ENCODE measurements at places on chromosomes 2 and 18.

- no peak for DNase-seq
Measured at GRCh38 chr2:222663479-222663878, 7.6 kb upstream of the FARSB start.

- no peak for DNase-seq
Measured at GRCh38 chr2:47039913-47040562, 115.1 kb downstream of the STPG4 start.

DNA sequence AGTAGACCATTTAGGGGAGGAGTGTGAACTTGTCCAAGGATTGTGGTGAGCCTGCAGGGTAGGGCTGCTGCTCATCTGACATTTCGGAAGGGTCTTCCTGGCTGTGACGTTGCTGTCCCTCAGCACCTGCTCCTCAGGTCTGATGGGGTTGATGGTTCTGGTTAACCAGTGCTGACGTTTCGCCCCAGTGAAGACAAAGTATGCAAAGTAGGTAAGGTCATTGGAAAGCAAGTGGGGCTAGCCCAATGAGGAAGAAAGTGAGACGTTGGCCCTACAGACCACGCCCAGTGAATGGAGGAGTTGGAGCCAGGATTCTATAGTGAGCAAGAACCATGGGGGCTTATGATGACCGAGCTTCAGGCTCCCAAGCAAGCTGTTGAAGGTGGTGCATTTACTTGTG is 33.4 kb upstream of the ZNF396 start:
- no peak for DNase-seq

- DNase-seq: no peak
Measured at GRCh38 chr2:239328351-239329191, 72.2 kb downstream of the HDAC4 start.

- no peak for DNase-seq
Measured at GRCh38 chr2:11933854-11934253, 187.4 kb downstream of the LPIN1 start.

GRCh38 chr2:19358242-19359020 is at the start of gene OSR1:
Gene OSR1, minus strand, starts transcription at chr2:19358623. Its CDS starts 4,818 bp downstream, at chr2:19353805.
- DNase-seq: no peak

- DNase-seq: peak; percentile 46
Measured at GRCh38 chr18:13217466-13217961, 1.0 kb upstream of the LDLRAD4 start.

GRCh38 chr2:186889101-186889879 is 40.3 kb upstream of the ZSWIM2 start:
- DNase-seq: no peak

GRCh38 chr2:84137034-84137433 is 322.0 kb downstream of the SUCLG1 start:
- no peak for DNase-seq

DNA sequence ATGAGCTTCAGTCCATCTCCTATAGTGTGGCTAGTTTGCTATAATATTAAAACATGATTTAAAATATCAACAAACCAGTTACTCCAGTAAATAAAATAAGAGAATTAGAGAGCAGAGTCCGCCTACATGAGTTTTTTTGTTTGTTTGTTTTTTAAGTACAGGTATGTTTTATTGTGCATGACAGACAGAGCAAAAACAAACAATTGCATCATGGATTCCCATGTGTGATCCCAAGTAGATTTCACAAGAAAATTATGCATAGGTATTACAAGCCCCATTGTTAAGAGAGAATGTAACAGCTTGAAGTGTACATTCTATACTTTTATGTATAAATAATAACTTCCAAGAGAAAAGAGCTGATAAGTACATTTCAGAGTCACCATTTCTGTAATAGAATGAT is 21.0 kb downstream of the SULT1C3 start:
- no peak for DNase-seq

DNA sequence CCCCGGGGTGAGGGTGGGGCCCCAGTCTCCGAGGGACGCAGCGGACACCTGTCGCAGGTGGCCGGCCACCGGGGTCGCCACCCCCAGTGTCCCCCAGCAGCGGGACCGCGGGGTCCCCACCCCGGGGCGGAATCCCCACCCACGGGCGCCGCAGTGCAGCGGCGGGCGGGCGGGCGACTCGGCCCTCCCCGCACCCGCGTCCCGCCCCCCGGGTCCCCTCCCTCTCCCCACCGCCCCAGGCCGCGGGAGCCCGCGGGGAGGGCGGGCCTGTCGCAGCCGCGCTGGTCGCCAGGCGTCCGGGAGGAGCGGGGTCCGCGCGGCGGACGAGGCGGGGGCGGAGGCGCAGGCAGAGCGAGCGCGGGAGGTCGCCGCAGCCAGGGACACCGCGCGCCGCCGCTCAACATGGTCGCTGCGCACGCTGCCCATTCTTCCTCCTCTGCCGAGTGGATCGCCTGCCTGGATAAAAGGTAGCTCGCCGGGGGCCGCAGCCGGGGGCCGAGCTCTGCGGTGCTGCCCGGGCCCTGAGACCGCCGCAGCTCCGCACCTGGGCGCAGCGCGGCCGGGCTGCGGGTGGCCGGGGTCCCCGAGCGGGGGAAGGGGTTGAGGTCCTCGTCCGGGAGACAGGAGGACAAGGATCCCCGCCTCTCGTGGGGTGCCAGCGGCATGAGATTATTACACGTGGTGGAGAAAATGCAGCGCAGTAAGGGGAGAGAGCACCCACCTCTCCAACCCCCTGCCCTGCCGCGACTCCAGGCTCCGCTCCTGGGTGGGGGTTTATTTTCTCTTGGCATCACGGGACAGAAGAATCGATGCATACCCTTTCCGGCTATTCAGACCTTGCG is at the start of gene RAPGEF4:
Gene RAPGEF4 (plus strand): TSS at position 264 of the 842 bp plus-strand sequence. CDS start 139 bp downstream, at position 403.
- DNase-seq: no peak

GRCh38 chr2:64686283-64686956 is 32.7 kb upstream of the SERTAD2 start:
- no peak for DNase-seq

- no peak for DNase-seq
Measured at GRCh38 chr2:63569740-63570139, 18.5 kb downstream of the WDPCP start.

DNA sequence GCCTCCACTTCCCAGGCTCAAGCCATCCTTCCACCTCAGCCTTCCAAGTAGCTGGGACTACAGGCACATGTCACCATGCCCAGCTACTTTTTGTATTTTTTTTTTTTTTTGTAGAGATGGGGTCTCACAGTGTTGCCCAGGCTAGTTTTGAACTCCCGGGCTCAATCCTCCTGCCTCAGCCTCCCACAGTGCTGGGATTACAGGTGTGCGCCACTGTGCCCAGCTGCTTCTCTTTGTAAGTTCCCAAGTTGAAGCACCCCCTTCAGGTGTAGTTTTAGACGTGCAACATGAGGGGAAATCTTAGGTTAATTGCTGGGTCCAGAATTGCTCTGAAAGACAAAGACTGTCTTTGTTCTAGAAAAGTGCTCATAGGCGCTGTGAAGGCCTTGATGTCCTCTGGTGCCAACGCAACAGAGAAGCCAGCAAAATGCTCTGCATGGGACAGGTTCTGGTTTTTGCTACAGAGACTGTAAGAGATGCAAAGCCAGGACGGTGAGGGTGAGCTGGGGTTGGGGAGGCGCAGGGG is 46.6 kb downstream of the RRM2 start:
- DNase-seq: no peak

- no peak for DNase-seq
Measured at GRCh38 chr2:128402911-128403670, 84.4 kb upstream of the HS6ST1 start.

DNA sequence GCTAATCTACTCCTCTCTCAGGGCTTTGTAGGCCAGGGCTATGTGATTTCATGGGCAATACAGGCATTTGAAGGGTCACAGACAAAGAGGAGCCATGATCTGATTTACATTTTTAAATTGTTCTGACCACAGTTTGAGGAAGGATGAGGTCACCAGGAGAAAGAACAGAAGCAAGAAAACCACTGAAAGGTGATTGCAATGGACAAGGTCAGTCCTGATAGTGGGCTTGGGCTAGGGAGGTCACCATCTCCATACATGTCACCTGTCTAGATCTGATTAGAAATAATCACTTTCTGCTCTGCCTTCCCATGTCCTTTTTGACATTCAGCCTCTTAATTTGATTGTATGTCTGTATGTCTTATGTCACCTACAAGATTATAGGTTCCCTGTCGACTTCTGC is 248.9 kb upstream of the CWC22 start:
- no peak for DNase-seq

DNA sequence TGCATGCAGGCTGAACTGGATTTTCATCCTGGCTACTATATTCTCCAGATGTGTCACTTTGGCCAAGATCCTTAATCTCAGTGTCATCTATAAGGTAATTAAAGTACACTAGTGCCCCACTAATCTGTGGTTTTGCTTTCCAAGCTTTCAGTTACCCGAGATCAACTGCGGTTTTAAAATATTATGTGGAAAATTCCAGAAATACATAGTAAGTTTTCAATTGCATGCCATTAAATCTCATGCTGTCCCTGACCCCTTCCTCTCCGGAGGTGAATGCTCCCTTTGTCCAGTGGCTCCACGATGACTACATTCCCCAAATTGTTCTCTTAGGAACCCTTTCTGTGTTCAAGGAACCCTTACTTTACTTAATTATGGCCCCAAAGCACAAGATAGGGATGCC is 5.3 kb upstream of the TYMS start:
- no peak for DNase-seq

- DNase-seq: no peak
Measured at GRCh38 chr2:8540552-8541055, 141.3 kb upstream of the ID2 start.

DNA sequence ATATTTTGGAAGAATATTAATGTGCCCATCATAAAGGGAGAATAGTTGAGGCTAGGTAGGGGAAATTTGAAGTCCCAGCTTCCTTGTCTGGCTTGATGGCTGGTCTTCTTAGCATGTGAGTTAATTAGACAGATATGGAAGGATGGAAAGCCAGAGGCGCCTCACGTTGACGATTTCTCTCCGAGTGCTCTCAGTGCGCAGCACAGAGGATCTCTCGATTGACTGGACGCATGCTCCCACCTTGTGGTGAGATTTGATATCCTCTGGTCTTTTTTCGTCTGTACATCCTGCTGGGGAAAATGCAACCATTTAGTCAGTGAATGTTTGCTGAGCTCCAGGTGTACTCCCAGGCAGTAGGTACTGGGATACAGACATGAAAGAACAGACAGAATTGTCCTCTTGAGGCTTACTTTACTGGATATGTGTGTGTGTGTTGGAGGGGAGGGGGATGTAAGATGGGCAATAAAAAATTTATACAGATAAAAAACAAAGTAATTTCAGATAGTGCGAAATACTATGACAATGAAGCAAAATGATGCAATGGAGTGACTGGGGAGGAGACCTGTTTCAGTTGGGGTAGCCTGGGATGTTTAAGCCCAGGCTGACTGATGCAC is 66.9 kb upstream of the ZNG1B start:
- peak; percentile 45 for DNase-seq

- no peak for DNase-seq
Measured at GRCh38 chr2:170297496-170297895, 119.5 kb downstream of the MYO3B start.

DNA sequence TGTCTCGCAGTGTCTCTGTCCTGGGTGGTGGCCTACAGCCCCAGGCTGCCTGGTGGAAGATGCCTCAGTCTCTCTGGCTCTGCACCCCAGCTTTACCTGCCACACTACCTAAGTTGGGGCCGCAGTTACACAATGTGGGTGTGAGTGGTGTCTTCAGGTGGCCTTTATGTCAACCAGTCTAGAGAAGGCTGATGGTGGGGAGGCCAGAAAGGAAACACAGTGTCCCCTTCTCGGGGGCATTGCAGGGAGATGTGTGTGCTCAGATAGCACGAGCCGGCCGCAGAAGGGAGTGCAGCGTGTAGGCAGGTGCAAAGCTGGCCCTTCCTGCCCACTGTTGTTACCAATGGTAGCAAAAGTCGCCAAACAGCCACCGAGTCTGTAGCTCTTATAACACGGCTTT is 216.1 kb downstream of the SH3RF3 start:
- no peak for DNase-seq

- DNase-seq: no peak
Measured at GRCh38 chr2:67295406-67295805, 101.7 kb upstream of the ETAA1 start.

GRCh38 chr2:27148801-27149439 is at the start of gene TCF23:
Gene TCF23, plus strand, starts transcription at chr2:27149004. Its CDS starts 130 bp downstream, at chr2:27149134.
- DNase-seq: no peak

GRCh38 chr2:34332813-34333212 is 733.7 kb upstream of the FAM98A start:
- DNase-seq: no peak

- DNase-seq: no peak
Measured at GRCh38 chr18:32177530-32177929, 12.3 kb upstream of the MEP1B start.

DNA sequence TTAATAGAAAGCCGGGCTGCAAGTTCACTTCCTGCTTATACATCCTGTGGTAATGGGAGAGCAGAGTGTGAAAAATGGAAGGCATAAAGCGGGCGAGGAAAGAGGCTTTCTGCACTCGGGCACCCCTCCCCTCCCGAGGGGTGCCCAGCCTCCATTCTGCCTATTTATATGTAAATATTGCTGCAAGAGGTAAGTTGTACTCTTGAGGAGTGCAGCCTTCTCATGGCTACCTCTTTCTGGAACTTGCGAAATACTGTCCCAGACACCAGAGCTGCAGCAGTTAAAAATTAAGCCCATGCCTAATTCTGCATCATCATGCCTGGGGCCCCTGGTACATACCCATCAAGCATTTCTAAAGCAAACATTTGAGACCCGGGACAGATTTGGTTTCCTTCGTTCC is 156.0 kb downstream of the GBX2 start:
- no peak for DNase-seq

DNA sequence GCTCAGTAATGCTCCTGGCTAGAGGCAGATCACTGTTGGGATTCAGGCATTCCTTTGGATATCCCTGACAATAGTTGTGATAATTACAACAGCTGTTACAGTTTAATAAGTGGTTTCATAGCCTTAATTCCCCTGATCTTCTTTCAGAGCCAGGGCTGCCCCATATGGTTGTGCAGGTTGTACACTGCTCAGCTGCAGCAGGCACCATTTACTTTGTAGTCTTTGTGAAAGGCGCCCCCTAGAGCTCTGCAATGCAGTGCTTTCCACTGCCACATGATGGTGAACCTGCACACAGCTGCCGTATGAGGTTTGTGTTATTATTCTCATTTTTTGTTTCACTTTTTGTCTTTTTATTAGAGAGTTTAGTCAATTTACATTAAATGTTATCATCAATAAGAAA is 239.1 kb downstream of the KCNS3 start:
- no peak for DNase-seq

- no peak for DNase-seq
Measured at GRCh38 chr2:70397186-70397585, 95.3 kb upstream of the FAM136A start.

DNA sequence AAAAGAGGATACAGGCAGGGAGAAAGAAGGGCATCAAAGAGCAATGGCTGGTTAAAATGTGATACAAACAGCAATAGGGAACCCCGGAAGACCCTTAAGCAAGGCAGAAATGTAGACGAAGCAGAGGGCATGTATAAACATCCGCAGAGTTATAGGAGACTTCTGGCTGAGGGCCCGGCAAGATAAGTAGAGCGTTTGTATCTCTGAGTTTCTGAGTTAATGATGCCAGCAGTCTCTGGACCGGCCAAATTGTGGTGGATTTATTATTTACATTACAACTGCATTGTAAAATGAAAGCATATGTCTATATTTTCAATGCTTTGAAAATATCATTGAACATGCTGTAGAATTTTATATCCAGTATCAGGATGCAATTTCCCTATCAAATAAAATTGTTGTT is 148.0 kb upstream of the KCTD1 start:
- DNase-seq: no peak

- DNase-seq: no peak
Measured at GRCh38 chr2:227134591-227134990, 29.4 kb downstream of the COL4A4 start.

- no peak for DNase-seq
Measured at GRCh38 chr2:64283006-64283570, 138.9 kb upstream of the PELI1 start.
